ENCODE measurements at places on chromosomes 1 and 21.
A peak's percentile ranks its signal among the peaks of the same experiment; 100 is the strongest.

- peak; percentile 3 for DNase-seq
Measured at GRCh38 chr1:204746838-204747442, 61.4 kb upstream of the LRRN2 start.

- no peak for DNase-seq
Measured at GRCh38 chr1:201461645-201462441, 7.1 kb downstream of the PHLDA3 start.

DNA sequence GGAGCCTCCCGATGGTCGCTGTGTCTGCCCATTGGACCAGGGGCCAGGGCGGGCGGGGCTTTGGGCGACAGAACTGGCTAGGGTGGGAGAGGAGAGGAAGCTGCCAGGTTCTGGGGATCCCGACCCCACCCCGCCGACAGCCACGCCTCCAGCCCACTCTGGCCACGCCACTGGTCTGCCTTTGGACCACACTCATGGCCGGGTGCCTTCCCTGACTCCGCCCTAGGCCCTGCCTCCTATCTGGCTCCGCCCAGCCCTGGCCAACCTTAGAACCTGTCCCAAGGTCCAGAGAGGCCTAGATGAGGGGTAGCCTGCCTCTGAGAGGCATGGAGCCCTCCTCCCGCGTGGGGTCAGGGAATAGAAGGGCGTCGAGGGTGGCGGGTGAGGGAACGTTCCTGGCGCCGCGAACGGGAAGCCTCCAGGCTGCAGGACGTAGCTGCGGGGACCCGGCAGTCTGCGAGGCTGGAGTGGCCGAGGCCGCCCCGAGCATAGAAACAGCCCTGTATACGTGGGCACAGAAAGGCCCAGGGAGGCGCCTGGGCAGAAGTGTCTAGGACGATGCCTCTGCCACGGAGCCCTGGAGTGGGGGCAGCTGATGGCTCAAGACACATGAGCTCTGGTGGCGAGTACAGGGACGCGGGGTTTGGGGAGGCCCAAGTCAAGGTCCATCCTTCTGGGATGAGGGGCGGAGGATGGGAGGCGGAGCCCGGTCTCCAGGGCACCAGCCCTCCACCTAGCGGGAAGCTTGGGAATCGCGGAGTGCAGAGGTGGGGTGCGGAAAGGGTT lies 11.5 kb upstream of the COL16A1 start:
- DNase-seq: no peak

- no peak for DNase-seq
Measured at GRCh38 chr1:31627930-31628559, 10.6 kb downstream of the HCRTR1 start.

DNA sequence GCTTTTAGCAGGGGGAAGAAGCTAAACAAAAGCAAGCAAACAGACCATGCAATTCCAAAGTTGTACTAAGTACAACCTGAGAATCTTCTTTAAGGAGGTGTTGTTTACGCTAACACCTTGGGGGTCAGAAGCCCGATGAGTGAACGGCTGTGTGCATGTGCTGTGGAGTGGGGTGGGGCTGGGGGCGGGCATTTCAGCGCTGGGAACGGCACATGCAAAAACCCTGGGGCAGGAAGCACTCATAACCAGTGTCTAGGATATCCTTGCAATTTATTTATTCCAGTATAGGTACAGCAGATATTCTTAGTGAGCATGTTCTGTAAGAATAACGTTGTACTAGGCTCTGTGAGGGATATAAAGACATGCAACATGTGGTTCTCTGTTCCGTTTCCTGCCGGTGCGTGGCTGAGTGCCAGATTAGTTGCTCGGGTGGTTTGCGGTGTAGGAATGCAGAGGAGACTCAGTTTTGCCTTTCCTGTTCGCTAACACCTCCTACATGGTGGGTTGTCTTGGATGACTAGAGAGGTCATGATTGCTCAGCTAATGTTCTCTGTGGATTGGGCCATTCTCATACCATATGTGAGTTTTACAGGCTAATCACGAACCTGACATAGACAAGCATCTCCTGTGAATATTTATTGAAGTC lies 3.7 kb downstream of the FASLG start:
- peak; percentile 75 for DNase-seq

Data from activated T-helper 1 cell treated with Interleukin-2 at 50 U/mL for 16 hours (primary cell).